ENCODE measurements at places on chromosomes 13 and 19. TPM values are rescaled to one million over a fixed set of nuclear protein-coding genes. Genes with fewer than 3 reads are reported as not detected.
A peak's percentile ranks its signal among the peaks of the same experiment; 100 is the strongest.

HCN2 gene
- total RNA-seq: 1.0 TPM

LENG8 gene
- total RNA-seq: 359 TPM

DCT gene
- 0.33 TPM for total RNA-seq

DNA sequence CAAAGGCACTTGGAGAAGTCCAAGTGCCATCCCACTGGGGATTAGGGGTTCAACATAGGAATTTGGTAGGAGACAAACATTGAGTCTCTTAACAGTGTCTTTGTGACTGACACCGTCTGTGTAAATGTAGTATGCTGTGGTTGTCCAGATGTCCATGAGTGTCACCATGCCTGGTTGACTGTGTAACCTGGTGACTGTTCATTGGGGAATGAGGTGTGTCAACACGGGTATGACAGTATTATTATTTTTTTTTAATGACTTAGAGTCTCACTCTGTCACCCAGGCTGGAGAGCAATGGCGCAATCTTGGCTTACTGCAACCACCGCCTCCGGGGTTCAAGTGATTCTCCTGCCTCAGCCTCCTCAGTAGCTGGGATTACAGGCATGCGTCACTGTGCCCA, 16.2 kb downstream of the PKN1 start:
- H3K36me3 ChIP-seq: peaks cover 46% of the 10 kb centered on the region
- DNase-seq: no peak
- H3K4me1 ChIP-seq: peaks cover 9% of the 10 kb centered on the region

GRCh38 chr13:113875429-113875815, 11.5 kb upstream of the GAS6 start:
- no peak overlapping the region for H3K27ac ChIP-seq
- H3K36me3 ChIP-seq: no peaks in the 10 kb centered on the region
- no peaks in the 10 kb centered on the region for H3K4me1 ChIP-seq

DNA sequence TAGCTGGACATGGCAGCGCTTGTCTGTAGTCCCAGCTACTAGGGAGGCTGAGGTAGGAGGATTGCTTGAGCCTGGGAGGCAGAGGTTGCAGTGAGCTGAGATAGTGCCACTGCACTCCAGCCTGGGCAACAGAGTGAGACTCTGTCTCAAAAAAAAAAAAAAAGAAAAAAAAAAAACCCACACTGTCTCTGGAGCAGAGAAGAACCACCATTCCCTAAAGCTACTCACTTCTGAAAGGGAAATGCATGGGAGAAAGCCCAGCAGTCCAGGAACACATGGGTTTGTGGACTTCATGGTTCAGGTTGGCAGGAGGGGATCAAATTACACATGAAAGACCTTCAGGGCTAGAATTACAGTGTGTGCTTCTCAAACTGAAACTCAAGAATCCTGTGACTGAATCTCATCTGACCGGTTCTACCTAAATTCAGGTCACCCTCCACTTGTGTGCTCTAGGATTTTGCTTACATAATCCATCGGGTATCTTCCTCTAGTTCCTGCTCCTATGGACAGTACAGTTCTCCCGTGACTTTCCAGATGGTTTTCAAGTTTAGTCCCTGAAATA, 30.2 kb upstream of the CPB2 start:
- no peak overlapping the region for H3K4me3 ChIP-seq
- H3K27me3 ChIP-seq: no peaks in the 10 kb centered on the region
- no peak for DNase-seq
- H3K36me3 ChIP-seq: peaks cover 59% of the 10 kb centered on the region
- peak overlapping the region; percentile 51 for H3K27ac ChIP-seq
- peaks cover 23% of the 10 kb centered on the region for H3K4me1 ChIP-seq

DNA sequence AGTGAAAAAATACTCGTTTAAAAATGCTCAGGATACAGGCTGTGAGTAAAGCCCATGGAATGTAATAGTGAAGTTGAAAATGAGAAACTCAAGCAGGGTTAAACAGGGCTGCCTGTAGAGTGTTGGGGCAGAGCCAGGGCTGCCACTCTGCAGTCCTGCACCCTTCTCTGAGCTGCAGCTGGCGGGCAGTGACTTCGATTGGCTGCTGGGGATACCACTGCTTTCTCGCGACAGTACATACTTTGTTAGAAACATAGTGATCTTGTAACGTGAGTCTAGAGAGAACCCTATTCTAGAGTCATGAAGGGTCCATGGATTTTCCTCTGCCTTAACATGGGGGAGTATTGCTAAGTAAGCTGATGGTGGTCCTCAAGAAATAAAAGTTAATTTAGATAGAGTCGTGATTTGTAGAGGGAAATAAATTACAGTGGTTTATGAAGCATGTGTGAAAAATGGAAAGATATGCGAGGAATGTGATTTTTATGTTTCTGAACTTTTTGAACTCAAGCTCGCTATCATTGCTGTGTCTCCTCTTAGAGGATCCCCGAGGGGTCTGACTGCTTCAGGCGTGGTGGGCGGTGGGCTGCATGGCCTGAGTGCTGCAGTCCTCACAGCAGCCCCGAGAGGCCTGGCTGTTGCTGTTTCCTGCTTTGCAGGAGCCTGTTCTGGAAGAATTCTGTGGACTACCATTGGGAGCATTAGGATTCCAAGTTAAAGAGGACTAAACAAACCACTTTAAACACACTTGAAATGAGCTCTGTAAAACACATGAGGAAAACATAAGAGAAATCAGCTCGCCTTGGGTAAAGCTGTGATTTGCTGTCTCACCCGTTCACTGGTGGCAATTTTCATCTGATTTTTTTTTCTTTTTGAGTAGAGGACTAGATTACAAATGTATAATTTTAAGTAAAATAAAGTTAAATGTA, 95.7 kb downstream of the ARHGEF7 start:
- H3K4me1 ChIP-seq: peaks cover 11% of the 10 kb centered on the region
- H3K27ac ChIP-seq: no peak overlapping the region
- peaks cover 9% of the 10 kb centered on the region for H3K36me3 ChIP-seq
- no peak overlapping the region for H3K4me3 ChIP-seq
- no peak for DNase-seq

- H3K36me3 ChIP-seq: peaks cover 40% of the 10 kb centered on the region
- no peak overlapping the region for H3K4me3 ChIP-seq
- no peak for DNase-seq
- no peak overlapping the region for H3K27ac ChIP-seq
- peaks cover 28% of the 10 kb centered on the region for H3K4me1 ChIP-seq
- H3K27me3 ChIP-seq: no peaks in the 10 kb centered on the region
These were observed 3.4 kb upstream of the WIZ start for GRCh38 chr19:15453091-15453578.

DNA sequence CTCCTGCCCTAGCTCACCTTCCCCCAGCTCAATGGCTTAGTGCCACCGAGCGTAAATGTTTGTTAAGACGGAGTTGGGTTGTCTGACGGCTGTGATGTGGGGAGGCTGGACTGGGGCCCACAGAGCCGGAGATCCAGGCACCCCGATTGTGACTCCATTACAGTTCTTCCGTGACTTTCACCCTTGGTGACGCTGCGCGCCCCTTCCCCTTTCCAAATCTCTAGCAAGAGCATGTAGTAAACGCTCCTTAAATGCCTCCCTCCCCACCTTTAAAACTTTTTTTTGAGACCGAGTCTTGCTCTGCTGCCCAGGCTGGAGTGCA, 829 bp downstream of the REEP6 start:
- H3K4me3 ChIP-seq: peak overlapping the region; percentile 68
- H3K4me1 ChIP-seq: peaks cover 11% of the 10 kb centered on the region
- DNase-seq: no peak
- peak overlapping the region; percentile 54 for H3K27ac ChIP-seq
- H3K27me3 ChIP-seq: peaks cover 14% of the 10 kb centered on the region

DNA sequence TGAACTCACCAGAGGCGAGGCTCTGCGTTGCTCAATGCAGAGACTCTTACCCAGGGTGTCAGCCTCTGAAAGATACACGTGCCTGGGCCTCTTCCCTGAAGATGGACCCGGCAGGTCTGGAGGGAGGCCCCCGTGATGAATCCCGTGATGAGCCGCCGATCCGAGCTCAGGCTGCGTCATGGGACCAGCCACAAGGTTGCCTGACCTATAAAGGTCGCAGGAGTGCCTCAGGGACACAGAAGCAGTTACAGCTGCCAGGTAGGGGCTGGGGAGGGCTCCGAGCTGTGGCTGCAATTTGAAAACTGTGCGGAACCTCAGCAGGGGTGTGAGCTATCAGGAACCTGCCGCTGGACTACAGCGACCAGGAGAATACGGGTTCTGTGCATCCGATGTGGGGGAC, 10.5 kb upstream of the ATP11A start:
- H3K27me3 ChIP-seq: peaks cover 14% of the 10 kb centered on the region
- no peak overlapping the region for H3K27ac ChIP-seq
- no peak for DNase-seq
- no peaks in the 10 kb centered on the region for H3K36me3 ChIP-seq
